GM12891 (cell line): ENCODE measurements at places on chromosomes 5 and 9.

DNA sequence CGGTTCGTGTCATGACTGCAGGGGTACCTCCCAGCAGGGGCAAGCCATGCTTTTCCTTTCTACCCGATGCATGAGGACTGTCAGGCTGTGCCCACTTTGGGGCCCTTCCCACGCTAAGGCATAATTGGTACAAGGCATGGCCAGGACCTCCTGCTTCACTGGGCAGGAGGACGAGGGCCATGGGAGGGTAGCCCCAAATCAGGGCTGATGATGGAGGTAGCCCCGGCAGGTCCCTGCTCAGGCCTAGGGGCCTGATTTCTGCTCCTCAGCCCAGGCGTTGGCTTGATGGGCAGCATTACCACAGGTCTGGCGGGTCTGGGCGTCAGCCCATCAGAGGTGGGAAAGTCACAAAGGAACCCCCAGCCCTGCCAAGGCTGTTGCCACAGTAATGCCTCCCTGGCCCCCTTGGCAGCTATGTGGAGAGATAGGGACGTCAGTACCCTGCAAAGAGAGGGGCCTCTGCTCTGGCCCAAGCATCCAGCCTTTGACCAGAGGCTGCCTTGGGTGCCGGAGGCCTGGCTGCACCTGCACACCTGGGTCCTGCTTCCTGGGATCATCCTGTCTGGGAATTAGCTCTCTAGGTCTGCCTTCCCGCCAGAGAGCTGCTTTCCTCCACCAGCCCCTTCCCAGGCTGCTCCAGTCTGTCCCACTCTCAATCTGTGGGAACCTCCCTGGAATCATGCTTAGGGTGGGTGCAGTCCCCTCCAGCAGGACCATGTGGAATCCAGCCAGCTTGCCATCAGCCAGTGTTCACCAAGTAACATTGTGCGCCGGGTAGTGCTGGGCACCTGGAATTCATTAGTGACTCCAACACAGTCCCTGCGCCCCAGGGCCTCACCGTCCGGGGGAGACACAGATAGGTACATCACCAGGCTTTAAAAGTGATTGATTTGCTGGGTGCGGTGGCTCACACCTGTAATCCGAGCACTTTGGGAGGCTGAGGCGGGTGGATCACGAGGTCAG lies 15.4 kb downstream of the TSPAN17 start:
- DNase-seq, result no peak

GRCh38 chr5:144060598-144060997 lies 109.9 kb downstream of the YIPF5 start:
- no peak for DNase-seq

DNA sequence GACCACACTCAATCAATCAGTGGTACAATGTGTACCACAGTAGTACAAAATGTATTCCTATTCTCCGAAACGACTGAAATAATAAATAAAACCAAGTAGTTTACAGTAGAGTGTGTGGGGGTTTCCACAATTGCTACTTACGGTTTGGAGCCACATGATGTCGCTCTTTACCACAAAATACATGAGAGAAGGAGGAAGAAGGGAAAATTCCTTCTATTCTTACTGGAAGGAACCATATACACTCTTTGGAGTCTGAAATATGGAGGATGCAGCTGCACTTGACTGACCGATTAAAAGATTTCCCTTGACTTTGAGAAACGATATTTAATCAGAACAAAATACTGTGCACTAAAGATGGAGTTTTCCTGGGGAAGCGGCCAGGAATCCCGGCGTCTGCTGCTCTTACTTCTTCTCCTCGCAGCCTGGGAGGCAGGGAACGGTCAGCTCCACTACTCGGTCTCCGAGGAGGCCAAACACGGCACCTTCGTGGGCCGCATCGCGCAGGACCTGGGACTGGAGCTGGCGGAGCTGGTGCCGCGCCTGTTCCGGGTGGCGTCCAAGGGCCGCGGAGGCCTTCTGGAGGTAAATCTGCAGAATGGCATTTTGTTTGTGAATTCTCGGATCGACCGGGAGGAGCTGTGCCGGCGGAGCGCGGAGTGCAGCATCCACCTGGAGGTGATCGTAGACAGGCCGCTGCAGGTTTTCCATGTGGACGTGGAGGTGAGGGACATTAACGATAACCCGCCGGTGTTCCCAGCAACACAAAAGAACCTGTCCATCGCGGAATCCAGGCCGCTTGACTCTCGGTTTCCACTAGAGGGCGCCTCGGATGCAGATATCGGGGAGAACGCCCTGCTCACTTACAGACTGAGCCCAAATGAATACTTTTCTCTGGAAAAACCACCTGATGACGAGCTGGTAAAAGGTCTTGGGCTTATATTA lies at the start of gene PCDHA4:
TSS of gene PCDHA4 (plus strand) at position 235 of the 942 bp plus-strand sequence.
- DNase-seq, result no peak

DNA sequence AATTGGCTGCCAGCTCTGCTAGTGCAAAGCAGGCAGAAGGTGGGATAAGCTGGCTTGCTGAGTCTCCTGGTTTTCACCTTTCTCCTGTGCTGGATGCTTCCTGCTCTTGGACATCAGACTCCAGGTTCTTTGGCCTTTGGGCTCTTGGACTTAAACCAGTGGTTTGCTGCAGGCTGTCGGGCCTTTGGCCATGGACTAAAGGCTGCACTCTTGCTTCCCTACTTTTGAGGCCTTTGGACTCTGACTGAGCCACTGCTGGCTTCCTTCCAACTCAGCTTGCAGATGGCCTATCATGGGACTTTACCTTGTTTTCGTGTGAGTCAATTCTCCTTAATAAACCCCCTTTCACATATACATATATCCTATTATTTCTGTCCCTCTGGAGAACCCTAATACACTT lies 1293.9 kb upstream of the CDH6 start:
- DNase-seq, result no peak

- no peak for DNase-seq
These were observed 19.6 kb downstream of the ROR2 start for GRCh38 chr9:91930475-91930874.

DNA sequence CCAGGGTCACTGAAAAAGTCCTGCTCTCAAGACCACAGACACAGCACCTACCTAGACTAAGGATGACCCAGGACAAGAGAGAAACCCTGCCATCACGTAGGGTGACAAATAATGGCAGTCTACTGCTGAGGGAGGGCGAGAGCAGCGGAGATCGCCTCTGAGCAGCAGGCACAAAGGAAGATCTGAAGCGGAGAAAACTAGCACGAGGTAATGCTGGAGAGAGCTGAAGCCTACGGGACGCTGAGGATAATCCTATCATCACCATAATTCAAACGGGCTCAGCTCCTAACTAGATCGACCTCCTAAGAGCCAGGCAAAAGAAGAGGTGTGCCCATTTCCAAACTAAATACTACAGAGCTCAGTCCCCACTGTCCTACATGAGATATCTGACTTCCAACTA lies 41.3 kb downstream of the FBXO10 start:
- DNase-seq, result no peak

- DNase-seq, result no peak
These were observed 493.0 kb downstream of the AGTPBP1 start for GRCh38 chr9:85248514-85249312.

- DNase-seq, result no peak
These were observed 51.5 kb downstream of the NXNL2 start for GRCh38 chr9:88586452-88586851.

GRCh38 chr5:173882632-173883031 lies 5.5 kb upstream of the CPEB4 start:
- no peak for DNase-seq

DNA sequence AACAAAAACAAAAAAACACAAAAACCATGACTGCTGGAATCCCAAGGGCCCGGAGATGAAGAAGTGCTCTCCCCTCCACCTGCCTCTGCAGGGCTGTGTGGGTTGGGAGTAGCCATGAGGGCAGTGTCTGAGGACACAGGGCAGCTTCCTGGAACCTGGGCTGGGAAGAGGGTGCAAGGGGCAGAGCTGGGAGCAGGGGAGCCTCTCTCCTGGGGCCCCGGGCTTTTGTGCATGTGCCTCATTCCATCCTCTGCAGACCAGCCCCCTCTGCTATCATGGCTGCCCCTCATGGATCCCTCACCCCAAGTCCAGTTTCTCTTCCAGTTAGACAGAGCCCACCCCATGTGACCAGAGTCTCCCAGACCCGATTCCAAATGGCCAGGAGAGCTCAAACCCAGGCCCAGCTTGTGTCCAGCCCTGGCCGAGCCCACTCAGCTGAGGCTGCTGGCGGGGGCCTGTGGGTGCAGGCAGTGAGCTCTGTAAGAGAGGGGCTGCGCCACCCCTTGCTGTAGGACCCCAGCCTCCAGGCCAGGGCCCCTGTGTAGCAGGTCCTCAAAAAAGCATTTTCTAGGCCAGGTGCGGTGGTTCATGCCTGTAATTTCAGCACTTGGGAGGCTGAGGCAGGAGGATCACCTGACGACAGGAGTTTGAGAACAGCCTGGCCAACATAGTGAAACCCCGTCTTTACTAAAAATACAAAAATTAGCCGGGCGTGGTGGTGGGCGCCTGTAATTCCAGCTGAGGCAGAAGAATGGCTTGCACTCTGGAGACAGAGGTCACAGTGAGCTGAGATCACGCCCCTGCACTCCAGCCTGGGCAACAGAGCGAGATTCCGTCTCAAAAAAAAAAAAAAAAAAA lies 44.5 kb downstream of the PLPP7 start:
- DNase-seq, result no peak

GRCh38 chr5:5378531-5378930 lies 43.9 kb upstream of the ICE1 start:
- no peak for DNase-seq

- no peak for DNase-seq
These were observed 31.7 kb upstream of the GAS1 start for GRCh38 chr9:86978922-86979474.

- DNase-seq, result no peak
These were observed 127.2 kb upstream of the IER5L start for GRCh38 chr9:129305246-129305645.

- no peak for DNase-seq
These were observed 20.7 kb downstream of the EHMT1 start for GRCh38 chr9:137639303-137640051.

DNA sequence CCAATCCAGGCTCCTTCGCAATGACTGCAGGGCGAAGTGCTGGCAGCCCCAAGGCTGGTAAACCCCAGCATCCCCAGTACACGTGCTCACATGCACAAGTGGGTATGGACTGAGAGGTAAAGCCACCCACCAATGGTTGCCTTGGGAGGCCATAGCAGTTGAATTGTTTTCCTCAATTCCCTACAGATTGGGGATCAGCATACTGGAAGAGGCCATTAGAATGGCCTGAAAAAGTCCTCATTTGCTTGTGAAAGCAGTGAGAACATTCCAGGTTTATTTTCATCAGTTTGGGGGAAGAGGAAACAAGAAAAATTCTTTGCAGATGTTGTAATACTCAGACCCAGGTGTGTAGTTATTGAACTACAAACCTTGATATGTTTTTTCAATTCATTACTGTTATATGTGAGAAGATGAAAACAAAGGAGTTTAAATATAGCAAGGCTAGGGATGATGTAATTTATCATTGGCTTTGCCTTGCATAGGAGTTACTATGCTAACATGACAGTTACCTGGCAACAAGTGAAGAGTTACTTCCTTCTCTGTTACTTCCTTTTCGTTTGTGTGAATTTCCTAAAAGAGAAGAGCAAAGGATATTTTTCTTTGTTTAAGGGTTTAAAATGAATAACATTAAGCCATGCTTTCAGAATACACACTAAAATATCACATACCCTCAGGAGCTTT lies 36.4 kb downstream of the MTMR12 start:
- DNase-seq, result no peak

DNA sequence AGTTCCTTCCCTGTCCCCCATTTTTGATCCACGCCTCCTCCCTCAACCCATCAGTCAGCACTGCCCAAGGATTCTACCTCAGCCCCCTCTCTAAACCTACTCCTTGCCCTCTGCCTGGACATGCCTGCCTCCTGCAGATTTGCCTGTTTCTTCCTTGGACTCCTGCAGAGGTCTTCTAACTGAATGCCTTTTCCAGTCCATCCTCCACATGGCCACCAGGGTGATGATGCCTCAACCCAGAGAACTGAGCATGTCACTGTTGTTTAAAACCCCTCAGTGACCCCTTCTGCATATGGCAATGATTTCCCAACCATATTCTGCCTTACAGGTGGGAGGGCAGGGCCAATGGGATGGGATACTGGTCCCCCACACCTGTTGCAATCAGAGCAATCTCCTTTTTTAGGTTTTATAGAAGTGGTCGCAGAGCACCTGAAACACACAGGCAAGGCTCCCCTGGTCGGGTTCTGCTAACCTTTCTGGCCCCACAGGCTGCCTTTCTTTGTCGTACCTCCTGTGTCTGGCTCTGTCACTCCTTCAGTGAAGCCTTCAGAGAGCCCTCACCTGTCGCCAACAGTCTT lies 9.3 kb downstream of the PHYKPL start:
- no peak for DNase-seq

GRCh38 chr9:107276966-107277710 lies 5.9 kb upstream of the RAD23B start:
- DNase-seq, result no peak

- DNase-seq, result peak; percentile 6
These were observed 106.3 kb upstream of the NR3C1 start for GRCh38 chr5:143509758-143510221.

DNA sequence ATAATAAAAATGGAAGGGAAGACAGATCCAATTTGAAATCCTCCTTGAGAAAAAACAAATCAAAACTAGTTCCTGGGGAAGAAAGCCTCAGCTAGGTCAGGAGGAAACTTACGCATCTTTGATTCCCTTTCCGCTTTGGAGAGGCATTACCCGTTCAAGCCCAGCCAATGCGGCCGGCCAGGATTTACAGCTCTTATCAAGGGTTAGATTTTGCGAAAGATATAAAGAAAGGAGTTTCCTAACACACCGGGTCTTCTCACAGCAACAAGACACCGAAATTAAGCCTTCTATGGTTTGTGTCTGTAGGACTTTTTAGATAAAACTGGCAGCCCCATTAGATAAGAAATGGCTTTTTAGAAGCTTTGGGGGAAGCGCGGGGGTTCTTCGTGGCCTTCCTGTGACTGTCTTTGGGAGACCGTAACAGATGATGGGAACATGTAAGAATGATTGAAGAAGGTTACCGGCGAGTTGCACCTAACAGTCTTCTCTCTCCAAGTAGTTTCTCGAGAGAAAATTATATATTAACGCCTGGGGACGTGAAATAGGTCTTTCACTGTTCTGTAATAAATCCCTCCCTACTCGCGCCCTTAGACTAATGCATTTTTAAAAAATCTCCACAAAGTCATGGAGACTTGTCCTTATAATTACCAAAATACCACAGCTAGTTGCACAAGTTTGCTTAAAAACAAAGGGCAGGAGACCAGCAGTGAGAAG lies 1.3 kb upstream of the ISL1 start:
- DNase-seq, result no peak

- DNase-seq, result no peak
These were observed 47.8 kb upstream of the SNX2 start for GRCh38 chr5:122727112-122727541.

DNA sequence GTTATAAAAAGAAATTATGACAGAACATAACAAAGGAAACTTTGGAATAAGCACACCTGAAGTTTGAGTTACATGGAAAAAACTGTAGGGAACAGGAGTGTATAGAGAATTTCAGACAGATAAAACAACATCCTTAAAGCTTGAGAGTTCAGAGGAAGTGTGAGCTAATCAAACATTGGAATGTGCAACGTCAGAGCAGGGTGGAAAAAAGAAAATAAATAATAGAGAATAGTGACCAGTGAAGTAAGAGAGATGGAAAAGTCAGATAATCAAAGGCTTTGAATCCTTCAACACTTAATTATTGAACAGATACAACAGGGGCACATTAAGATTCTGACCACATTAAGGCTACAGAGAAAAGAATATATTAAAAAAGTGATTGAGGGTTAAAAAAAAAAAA lies 128.5 kb upstream of the CDH10 start:
- DNase-seq, result no peak

- no peak for DNase-seq
These were observed 41.1 kb downstream of the ISOC1 start for GRCh38 chr5:129135633-129136032.
